Stimulated activated CD4-positive, alpha-beta T cell treated with anti-CD3 and anti-CD28 coated beads, Interleukin-12 subunit alpha, Interleukin-12 subunit beta, amount 100 ng/mL, for 24 hours (primary cell): ENCODE measurements at places on chromosomes 5 and 9.

- DNase-seq: no peak
These were observed 205.9 kb downstream of the FGF10 start for GRCh38 chr5:44183312-44183711.

DNA sequence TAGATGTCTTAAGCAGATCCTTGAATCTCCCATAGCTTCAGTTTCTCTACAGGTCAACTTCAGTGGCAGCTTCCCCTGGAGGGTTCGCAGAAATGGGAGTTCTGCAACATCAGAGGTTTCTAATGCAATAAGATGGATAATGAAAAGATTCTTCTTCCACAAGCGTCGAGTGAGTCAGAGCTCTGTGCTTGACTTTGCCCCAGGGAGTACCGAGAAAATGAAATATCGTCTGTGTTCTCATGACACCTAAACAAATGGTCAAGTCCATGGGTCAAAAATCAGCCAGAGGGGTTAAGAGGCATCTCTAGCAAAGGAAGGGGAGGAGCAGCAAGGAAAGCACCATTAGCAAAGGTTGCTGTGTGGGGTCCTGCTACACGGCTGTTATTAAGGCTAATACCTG lies 3.2 kb upstream of the ADRA1B start:
- DNase-seq: no peak

GRCh38 chr5:172679628-172680212 lies 38.7 kb downstream of the NEURL1B start:
- no peak for DNase-seq

GRCh38 chr5:54832045-54832444 lies 153.3 kb downstream of the ESM1 start:
- DNase-seq: no peak

DNA sequence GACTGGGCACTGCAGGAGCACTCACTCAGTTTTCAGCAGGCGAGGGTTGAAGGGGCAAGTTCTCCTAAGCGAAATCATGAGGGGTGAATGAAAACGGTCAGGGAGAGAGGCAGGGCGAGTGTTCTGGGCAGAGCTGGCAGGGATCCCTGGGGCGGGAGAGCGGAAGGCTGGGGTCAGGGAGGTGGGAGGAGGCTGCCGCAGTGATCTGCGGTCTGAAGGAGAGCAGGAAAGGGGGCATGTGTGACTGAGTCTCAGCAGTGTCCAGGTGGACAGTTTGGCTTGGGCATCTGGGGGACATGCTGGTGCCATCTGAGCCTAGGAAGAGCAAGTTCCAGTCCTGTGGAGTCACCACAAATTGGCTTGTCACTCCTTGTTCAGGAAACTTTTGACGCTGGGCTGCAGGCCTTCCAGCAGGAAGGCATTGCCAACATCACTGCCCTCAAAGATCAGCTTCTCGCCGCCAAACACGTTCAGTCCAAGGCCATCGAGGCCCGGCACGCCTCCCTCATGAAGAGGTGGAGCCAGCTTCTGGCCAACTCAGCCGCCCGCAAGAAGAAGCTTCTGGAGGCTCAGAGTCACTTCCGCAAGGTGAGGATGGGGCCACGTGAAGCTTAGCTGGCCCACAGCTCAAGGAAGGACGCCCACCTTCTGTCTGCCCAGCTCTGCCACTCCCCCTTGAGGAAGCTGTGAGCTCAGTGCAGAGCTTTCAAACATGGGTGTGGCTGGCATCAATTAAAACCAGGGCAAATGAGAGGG lies 31.1 kb downstream of the DYNC2I2 start:
- no peak for DNase-seq

DNA sequence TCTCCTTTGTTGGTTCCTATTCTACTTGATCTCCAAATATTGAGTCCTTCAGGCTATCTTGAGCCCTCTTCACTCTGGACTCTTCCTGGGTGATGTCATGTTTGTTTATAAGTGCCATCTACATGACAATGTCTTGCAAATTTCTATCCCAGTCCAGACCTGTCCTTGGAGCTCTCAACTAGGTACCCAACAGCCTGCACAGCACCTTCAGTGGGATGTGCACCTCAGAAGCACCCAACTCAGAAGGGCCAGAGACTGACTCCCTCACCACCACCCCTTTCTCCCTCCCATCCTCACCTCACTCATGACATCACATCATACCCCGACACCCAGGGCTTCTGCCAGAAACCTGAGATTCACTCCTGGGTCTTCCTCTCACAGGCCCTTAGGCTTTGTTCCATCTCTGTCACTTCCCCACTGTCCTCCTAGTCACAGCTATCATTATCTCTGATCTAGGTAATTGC lies 14.4 kb downstream of the TXN start:
- no peak for DNase-seq

DNA sequence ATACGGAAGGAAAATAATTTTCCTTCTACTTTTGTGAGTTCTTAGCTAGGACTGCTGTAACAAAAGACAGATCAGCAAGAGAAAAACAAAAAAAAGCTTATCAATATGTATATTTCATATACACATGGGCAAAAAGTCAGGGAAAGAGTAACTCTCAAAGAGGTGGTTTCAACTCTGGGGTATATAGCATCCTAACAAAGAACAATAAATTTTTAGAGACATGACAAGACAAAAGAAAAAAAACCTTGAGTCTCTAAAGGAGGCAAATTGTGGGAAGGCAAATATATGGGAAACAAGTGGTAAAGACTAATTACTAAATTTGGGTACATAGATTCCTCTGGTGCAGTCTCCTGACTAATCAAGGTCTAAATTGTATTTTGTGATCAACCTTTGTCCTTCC lies 93.2 kb downstream of the C5orf15 start:
- DNase-seq: no peak

DNA sequence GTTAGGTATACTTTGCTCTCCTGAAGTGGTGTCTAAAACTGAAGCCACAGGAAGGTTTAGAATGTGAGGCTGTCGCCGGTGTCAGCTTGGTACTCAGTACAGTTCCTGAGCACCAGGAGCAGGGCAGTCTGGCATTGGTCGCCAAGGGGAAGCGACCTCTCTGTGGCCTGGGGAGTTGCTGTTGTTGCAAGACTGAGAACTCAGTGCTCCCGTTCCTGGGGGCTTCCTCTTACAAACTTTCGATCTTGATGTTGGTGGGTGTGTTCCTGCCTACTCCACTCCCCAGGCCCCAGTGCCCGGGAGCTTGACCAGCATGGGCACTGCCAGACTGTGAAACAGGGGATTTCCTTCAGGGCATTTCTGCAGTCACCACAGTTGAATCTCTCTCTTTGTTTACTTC lies 52.4 kb upstream of the PPARGC1B start:
- no peak for DNase-seq

- no peak for DNase-seq
These were observed 1223.9 kb downstream of the FOXD4L5 start for GRCh38 chr9:64061013-64061627.

- no peak for DNase-seq
These were observed 306.8 kb downstream of the SPOCK1 start for GRCh38 chr5:137192293-137192743.

DNA sequence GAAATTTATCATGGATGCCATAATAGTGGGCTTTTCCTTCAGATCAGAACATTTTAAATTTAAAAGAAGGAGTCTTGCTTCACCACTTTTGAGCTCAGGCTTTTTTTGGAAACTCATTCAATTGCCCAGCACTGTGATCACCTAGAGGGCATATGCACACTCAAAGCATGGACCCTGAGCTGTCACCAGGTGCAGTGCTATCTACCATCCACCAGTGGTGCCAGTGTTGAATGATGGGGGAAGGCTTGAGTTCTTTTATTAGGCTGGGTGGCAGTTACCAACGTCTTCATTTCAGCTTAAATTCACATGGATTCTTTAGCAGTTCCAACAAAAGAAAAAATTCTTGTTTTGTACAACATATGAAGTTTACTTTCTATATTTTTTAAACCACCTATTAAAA lies 164.1 kb downstream of the CFAP90 start:
- DNase-seq: no peak

DNA sequence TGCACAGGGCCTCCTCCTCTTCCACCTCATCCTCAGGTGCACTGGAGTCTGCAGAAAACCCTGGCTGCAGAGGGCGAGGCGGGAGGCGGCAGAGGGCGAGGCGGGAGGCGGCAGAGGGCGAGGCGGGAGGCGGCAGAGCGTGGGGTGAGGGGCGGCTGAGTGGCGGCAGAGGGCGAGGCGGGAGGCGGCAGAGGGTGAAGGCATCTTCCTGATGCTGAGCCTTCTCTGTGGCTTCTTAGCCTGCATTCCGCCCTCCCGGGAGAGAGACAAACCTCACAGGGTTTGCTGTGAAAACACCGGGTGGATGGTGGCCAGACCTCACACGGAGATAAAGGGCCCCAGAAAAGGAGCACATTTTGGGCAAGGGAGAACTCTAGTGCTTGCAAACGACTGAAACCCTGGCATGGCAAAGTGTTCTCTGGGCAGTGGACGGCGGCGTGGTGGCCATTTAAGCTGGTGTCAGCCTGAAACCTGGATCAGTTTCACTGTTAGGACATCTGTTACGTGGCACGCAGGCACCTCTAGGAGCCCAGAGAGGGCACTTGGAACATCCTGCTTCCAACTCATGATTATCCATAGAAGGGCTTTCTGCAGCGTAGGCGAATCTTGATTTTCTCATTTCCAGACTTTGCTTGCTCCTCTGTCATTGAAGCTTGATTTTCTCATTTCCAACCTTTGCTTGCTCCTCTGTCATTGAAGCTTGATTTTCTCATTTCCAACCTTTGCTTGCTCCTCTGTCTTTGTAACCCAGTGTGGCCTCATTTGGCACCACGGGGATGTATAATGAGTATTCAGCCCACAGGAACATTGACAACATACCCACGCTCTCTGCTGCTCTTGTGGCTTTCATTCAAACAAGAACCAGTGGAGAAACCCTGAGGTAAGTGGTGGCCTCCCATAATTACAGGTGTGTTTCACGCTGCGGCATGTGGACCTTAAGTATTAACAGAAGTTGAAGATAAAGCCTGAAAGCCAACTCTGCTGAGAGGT lies 16.3 kb upstream of the PLEKHG4B start:
- DNase-seq: no peak

DNA sequence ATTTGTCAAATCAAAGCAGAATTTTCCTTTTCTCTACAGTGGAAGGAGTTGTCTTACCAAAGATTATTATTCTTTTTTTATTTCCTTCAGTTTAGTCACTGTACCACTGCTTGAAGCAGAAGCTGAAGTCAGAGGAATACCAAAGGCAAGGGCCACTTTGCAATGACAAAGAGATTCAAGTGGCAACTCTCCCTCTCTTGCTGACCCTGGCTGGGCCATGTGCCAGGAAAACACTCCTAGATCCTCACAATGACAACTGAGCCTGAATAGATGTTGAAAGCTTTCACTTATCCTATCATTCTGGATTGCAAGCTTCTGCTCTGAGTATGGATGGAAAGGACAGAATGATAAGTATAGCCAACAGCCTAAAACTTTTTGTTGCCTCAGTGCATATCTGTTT lies 618.3 kb downstream of the NR2F1-AS1 start:
- no peak for DNase-seq

- no peak for DNase-seq
These were observed 200.1 kb downstream of the MEF2C start for GRCh38 chr5:88682881-88683361.

DNA sequence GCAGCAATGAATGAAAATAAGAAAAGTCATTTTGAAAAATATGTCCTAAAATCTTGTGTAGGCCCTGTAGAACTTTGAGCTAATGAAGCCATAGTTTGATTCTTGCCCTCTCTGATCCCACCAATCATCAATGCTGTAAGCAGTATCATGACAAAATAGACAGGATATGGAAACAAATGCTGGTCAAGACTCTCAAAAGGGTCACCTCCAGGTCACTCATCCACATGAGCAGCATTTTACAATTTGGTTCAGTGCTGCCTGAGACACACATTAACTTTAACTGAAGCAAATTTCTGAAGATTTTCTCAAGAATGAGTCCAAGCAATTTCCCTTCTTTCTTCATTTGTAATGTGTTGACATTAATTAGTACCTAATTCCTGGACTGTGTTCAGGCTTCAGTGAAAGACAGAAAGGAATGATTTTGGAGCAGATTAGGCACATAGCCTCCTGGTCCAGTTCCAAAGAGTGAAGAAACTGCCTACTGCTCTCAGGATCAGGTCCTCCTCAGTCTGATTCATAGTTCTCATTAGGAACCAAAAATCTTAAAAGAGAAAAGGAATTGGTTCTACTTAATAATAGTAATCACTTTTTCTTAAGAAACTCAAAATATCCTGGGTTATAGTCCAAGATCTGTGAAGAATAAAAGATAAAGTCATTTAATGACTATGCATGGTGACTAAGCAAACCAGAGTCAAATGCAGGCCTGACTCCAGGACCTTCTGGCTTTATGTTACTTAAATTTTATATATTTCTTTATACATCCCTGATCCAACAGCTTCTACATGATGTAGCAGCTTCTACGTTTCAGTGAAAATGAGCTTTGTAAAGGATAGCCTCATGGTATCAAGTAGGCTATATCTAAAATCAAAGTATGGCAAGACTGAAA lies 192.1 kb upstream of the RGMB start:
- DNase-seq: no peak

- no peak for DNase-seq
These were observed 52.5 kb upstream of the SEMA4D start for GRCh38 chr9:89550346-89550927.

- DNase-seq: no peak
These were observed 283.2 kb downstream of the ANXA1 start for GRCh38 chr9:73434826-73435225.

GRCh38 chr5:134477462-134478245 lies 47.8 kb upstream of the JADE2 start:
- DNase-seq: no peak

DNA sequence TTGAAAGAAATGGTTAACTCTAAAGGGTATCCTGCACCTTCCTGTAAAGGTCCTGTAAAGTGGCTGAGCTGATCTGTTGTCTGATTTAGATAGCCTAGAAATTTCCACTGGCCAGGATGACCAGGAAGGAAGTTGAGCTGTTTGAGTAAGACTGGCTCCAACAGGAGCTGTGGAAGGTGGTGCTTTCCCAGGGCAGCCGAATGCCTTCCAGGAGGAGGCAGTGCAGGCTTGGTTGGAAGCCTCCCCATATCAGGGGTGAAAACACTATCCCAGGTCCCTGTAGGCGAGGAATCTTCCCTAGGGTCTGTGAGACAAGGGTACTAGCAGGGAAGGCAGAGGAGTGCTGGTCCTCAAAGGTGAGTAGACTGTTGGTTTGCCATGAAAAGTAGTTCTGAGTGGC lies 98.4 kb downstream of the LIX1 start:
- no peak for DNase-seq

DNA sequence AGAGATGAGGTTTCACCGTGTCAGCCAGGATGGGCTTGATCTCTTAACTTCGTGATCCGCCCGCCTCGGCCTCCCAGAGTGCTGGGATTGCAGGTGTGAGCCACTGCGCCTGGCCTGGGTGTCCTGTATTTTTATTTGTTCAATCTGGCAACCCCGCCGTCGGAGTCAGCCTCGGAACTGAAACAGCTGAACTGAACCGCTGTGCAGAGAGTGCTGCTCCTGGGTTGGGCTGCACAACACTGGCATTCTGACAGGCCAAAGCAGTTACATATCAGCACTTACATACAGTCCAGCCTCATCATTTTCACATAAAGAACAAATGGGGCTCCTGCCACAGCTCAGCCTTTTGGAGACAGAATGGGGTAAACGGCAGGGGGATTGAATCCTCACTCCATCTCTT lies 185.6 kb downstream of the C9orf50 start:
- DNase-seq: no peak

DNA sequence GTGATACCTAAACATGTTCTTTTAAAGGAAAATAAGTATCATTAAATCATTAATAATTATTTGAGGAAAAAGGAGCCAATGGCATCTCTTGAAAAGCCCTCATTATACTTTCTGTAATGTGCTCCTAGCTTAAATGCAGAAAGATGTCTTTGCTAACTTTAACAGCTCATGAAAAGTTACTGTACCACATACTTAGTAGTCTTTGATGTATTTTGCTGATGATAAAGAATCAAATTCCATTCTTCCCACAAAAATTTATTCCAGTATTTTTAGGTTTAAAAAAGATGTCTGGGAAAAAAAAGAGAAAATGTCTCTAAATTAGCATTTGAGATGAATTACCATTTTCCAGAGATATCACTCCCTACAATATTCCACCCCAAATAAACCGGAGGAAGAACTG lies 112.5 kb downstream of the PPP2R2B start:
- no peak for DNase-seq
